ENCODE measurements at places on chromosomes 2 and 18. TPM values are rescaled to one million over a fixed set of nuclear protein-coding genes. Genes with fewer than 3 reads are reported as not detected.

Gene VSNL1
- total RNA-seq = not detected

Gene POTEC
- total RNA-seq = not detected

Gene AQP12B
- total RNA-seq = not detected

Gene VIT
- 0.48 TPM for total RNA-seq

Gene MERTK
- 37.3 TPM for total RNA-seq

Gene RNF125
- total RNA-seq = 0.92 TPM

All from endothelial cell of umbilical vein (primary cell).